CD8-positive, alpha-beta memory T cell (primary cell): ENCODE measurements at places on chromosomes 16 and 17. TPM values are rescaled to one million over a fixed set of nuclear protein-coding genes. Genes with fewer than 3 reads are reported as not detected.

DNA sequence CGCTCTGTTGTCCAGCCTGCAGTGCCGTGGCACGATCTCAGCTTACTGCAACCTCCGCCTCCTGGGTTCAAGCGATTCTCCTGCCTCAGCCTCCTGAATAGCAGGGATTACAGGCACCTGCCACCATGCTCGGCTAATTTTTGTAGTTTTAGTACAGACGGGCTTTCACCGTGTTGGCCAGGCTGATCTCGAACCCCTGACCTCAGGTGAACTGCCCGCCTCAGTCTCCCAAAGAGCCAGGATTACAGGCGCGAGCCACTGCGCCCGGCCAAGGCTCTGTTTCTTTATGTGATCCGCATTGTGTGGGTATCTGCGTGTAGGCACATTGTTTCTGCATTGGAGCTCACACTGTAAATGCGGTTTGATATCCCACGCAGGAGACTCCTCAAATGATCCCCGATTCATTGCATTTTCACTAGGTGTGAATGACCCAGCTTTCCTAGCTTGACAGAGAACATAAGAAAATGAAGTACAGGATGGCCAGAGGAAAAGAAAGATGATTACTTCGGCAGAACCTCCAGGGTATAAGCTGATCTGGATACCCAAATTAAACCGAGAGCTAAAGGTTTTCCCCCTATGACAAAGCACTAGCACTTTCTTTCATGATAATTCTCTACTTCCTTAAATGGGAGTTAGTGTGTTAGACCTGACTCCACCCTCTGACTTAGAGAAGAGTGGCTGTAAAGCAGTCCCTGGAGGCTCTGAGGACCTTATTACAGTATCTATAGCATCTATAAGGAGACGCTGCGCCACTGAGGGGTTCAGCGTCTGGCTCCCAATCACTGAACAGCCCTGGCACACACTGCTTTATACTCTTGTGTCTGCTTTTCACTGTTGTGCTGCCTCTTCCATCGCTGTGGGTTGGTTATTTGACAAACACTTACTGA, 17.3 kb downstream of the COTL1 start:
- no peaks in the 10 kb centered on the region for H3K36me3 ChIP-seq
- DNase-seq = peak; percentile 64
- H3K27ac ChIP-seq = peak overlapping the region; percentile 86

GRCh38 chr17:36184023-36184765, 7.8 kb upstream of the TBC1D3B start:
- peak overlapping the region; percentile 69 for H3K27ac ChIP-seq
- no peaks in the 10 kb centered on the region for H3K27me3 ChIP-seq
- no peaks in the 10 kb centered on the region for H3K36me3 ChIP-seq
- H3K4me3 ChIP-seq = peak overlapping the region; percentile 45
- no peak for DNase-seq

GRCh38 chr17:64983708-64984107, 64.4 kb upstream of the LRRC37A3 start:
- H3K36me3 ChIP-seq = no peaks in the 10 kb centered on the region
- peaks cover 39% of the 10 kb centered on the region for H3K4me1 ChIP-seq
- no peak overlapping the region for H3K27ac ChIP-seq
- H3K27me3 ChIP-seq = no peaks in the 10 kb centered on the region
- DNase-seq = no peak

GRCh38 chr17:32152130-32152529, 9.8 kb downstream of the RHOT1 start:
- H3K27ac ChIP-seq = no peak overlapping the region
- H3K36me3 ChIP-seq = peaks cover 8% of the 10 kb centered on the region
- DNase-seq = no peak

DNA sequence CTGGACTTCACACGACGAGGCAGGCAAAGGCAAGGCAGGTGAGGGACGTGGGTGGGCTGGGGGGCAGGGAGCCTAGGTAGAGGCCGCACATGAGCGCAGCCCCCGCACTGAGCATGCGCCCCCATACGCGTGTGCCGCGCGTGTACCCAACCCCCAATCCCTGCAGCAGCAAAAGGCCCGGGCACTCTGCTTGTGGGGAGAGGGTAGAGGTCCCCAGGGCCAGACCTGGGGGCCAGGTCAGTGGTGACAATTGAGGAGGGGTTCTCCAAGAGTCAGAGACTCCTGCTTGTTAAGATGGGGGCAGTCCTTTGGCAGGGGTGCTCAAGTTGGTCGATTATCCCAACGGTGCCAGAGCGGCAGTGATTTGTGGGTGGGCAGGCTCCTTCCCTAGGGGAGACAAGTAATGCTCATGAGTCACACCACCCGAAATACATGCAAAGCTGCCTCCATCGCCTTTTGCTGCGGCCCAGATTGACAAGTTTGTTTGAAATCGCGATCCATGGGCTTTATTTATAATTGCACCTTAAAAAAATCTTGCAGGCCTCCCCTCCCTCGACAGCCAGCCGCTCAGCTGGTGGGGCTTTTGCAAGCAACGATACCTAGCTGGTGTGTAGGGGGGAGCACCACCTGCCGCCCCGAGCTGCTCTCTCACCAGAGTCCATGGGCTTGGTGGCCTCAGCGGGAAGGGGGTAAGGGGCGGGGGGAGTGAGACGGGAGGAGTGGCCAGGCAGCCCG, 1.1 kb upstream of the GIT1 start:
- H3K27ac ChIP-seq = no peak overlapping the region
- H3K4me3 ChIP-seq = peak overlapping the region; percentile 88
- H3K4me1 ChIP-seq = peaks cover 68% of the 10 kb centered on the region
- no peaks in the 10 kb centered on the region for H3K36me3 ChIP-seq
- no peaks in the 10 kb centered on the region for H3K27me3 ChIP-seq

GRCh38 chr17:80415626-80416137, 715 bp downstream of the ENDOV start:
- peaks cover 18% of the 10 kb centered on the region for H3K4me1 ChIP-seq
- H3K27ac ChIP-seq = peak overlapping the region; percentile 81
- peaks cover 3% of the 10 kb centered on the region for H3K27me3 ChIP-seq

KRTAP2-1 gene
- total RNA-seq = not detected
